ENCODE measurements at places on chromosomes 4 and X.

DNA sequence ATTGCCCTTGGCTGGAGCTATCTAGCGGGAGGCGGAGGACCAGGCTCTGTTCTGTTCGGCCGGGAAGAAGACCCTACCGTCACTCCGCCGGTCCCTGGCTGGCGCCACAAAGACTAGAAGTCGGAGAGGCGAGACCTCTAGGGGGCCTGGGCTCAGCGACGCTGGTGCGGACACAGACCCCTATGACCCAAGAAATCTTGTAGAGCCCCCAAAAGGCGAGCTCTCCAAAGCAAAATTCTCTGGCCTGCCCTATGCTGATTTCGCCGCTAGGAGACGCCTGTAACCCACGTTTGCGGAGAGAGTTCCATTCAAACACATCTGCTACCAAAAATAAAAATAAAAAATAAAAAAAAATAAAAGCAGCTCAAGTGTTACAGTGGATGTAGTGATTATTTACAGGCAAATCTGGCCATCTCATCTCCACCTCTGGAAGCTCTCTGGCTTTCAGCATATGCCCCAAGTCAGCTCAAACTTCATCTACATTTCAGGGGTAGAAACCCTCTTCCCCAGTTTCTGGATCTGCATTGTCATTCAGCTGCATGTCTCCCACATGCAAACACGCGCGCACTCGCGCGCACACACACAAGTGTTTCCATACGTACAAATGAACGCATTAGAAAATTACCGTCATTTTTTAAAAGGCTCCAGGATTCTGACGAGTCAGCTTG, 2.4 kb upstream of the PCDH10 start:
- peaks cover 5% of the 10 kb centered on the region for H3K36me3 ChIP-seq
- no peak for DNase-seq
- peaks cover 58% of the 10 kb centered on the region for H3K27me3 ChIP-seq
- H3K27ac ChIP-seq, result peak overlapping the region; percentile 52

DNA sequence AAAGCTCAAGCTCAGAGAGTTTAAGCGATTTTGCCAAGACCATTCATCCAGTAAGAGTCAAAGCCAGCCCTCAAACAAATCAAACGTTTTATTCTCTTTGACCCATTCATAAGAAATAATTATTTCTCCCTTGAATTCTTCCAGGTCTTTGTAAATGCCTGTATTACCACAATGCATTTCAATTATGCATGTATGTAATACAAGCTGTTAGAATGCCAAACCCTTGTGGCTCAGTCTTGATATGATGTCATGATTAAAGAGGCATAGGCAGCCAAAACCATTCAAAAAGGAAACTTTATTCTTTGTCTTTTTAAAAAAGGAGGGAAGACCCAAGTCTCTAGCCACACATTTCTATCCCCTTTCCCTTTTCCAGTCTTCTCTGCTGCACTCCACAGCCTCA, 56.5 kb upstream of the PGM2 start:
- H3K27me3 ChIP-seq, result peaks cover 7% of the 10 kb centered on the region
- H3K4me1 ChIP-seq, result no peaks in the 10 kb centered on the region
- DNase-seq, result no peak

- no peaks in the 10 kb centered on the region for H3K36me3 ChIP-seq
- DNase-seq, result no peak
- no peak overlapping the region for H3K27ac ChIP-seq
- no peaks in the 10 kb centered on the region for H3K4me1 ChIP-seq
Measured at GRCh38 chr4:187103351-187103750, 379.7 kb upstream of the FAT1 start.

DNA sequence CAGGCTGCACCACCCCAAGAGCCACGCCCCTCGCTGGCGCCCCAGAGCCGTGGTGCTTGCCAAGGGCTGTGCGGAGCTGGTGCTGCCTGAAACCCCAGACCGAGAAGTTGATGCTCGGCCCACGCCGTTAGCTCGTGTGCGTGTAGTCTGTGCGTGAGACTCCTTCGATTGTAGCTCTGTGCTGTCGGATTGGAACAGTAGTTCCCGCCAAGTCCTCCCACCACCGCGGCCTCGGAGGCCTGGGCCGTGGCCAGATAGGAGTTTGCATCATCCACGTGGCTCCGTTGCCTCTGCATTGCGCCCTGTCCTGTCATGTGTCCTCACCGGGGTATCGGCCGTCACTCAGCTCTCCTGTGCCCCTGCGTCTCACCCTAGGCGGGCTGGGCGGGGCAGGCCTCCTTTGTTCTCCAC, 24.2 kb downstream of the TNIP2 start:
- DNase-seq, result no peak
- H3K4me3 ChIP-seq, result no peak overlapping the region
- H3K27me3 ChIP-seq, result no peaks in the 10 kb centered on the region
- H3K36me3 ChIP-seq, result peaks cover 38% of the 10 kb centered on the region
- H3K4me1 ChIP-seq, result no peaks in the 10 kb centered on the region

DNA sequence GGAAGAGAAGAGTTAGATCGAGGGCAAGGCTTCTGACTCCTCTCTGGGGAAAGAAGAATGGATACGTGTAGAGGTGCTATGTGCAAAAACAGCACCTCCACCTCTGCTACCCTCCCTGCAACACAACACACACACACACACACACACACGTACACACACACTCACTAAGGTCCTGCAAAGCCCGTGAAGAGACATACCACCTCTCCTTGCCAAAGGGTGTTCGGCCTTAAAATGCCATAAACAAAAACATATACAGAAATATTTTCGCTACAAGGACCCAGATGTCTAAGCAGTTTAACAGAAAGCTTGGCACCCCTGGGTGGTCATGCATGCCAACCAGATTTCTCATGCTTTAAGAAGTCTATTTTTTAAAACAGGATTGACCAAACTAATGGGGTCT, 1.5 kb downstream of the TIFA start:
- peak overlapping the region; percentile 95 for H3K27ac ChIP-seq
- H3K4me1 ChIP-seq, result peaks cover 81% of the 10 kb centered on the region
- no peaks in the 10 kb centered on the region for H3K27me3 ChIP-seq
- H3K4me3 ChIP-seq, result peak overlapping the region; percentile 91
- H3K36me3 ChIP-seq, result peaks cover 32% of the 10 kb centered on the region

Data from activated naive CD4-positive, alpha-beta T cell treated with anti-CD3 and anti-CD28 coated beads, Interleukin-2, amount 10 ng/mL, durations not matched to agents 7 days and 5 days (primary cell).